ENCODE measurements at places on chromosomes 4 and X.

- DNase-seq, result no peak
Observed at GRCh38 chr4:102869569-102870197, 891 bp downstream of the CISD2 start.

DNA sequence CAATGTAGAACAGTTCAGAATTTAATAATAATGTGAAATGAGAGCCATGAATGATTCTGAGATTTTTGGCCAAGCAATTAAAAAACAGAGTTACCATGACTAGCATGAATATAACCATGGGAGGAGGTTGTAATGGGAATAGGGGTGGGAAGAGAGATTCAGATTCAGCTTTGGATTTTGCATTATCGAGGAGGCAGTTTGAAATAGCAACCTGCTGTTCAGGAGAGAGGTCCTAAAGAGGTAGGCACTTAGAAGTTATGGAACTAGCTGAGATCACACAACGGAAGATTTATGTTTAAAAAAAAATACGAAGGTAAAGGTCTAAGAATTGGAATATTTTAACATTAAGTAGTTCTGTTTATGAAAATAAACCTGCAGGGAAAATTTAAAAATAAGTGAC, 124.4 kb upstream of the TECRL start:
- DNase-seq, result no peak

- no peak for DNase-seq
Observed at GRCh38 chr4:153082322-153083301, 121.6 kb upstream of the TRIM2 start.

GRCh38 chr4:180932370-180933001, 1310.7 kb upstream of the TENM3 start:
- no peak for DNase-seq

DNA sequence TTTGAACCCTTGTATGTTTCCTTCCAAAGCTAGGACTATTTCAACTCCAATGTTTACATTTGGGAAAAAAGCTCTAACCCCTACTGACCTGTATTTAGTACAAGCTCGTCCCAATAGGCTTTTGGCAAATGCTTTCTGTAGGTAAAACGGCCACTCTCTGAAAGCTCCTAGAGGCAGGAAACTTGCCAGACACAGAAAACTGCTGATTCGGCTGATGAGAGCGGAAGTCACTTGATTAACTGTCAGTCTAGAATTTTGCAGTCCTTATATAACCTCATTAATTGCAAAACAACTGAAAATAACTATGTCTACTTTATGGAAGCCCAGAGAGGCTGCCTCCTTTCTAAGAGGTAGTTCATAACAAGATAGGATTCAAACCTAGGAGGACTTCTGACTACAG, 108.1 kb downstream of the TSPAN7 start:
- no peak for DNase-seq

- DNase-seq, result no peak
Observed at GRCh38 chrX:122501652-122502051, 682.4 kb upstream of the GRIA3 start.

DNA sequence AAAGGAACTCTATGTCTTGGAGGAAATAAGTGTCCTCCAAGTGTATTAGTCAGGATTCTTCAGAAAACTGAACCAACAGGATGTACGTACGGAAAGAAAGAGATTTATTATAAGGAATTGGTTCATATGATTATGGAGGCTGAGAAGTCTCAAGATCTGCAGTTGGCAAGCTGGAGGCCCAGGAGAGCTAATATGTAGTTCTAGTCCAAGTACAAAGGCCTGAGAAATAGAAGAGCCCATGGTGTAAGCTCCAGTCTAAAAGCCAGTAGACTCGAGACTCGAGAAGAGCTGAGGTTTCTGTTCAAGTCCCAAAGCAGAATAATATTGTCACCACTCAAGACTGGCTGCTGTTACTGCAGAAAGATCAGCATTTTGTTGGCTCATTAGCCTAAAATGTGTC, 65.3 kb upstream of the EFNB1 start:
- DNase-seq, result no peak

DNA sequence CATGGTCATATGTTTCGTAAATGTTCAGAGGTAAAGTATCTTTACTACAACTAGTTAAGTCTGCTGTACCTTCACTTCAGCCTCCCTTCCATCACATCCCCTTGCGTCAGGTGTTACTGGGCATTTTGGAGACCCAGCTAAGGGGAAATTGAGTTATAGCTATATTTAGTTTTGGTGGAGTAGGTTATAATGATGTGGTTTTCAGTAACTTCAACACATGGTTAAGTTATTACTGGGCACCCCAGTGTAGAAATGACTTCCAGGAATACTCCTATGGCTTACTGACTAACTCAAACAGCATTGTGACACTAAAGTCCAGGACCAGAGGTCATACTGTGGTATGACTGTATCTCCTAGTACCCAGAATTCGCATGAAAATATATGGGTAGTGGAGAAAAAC, 23.4 kb upstream of the ACSL1 start:
- DNase-seq, result no peak

GRCh38 chrX:113545040-113545439, 704.4 kb upstream of the AMOT start:
- no peak for DNase-seq

GRCh38 chrX:146831994-146832393, 17.4 kb upstream of the CXorf51A start:
- DNase-seq, result no peak

- DNase-seq, result no peak
Observed at GRCh38 chr4:67615119-67615518, 56.6 kb downstream of the STAP1 start.

DNA sequence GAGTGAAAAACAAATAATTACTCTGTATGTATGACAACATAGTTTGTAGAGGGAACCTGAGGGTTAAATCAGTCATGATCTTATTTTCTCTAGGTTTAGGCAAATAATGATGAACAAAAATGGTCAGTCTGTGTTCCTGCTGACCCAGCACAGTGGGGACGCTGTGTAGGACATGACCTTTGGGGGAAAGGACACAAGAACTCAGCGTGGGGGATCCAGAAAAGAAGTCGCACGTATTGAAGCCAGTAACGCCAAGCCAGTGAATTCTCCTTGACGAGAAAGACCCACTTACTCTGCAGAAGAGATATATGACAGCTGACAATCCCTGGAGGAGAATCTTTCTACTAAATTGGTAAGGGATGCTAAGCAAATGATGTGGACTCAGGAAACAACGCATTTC, 36.6 kb downstream of the HELT start:
- DNase-seq, result no peak

DNA sequence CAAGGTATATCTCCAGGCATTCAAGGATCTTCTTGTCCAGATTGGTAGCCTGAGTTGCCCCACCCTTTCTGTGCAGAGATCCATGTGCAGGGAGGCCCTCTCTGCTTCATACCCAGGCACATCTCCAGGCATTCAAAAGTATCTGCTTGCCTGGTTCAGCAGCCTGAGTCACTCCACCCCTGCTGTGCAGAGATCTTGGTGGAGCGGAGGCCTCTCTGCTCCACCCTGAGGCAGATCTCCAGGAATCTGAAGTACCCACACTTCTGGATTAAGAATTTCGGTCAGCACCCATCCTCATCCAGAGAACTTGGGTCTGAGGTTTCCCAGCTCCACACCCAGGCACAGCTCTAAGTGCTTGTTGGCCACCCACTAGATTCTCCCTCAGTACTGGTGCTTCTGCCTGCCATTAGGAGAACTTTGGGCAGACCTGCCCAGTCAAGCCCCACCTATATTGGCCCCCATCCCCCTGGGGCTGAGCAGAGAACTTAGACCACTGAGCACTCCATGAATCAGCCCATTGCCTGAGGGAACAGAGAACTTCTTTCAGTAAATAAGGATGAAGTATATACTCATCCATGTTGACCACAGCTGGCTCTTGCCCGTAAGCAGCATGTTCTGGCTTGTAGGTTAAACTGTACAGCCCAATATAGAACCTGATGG, 199.5 kb upstream of the ZCCHC13 start:
- DNase-seq, result no peak

GRCh38 chr4:123997776-123998449, 601.3 kb downstream of the SPRY1 start:
- DNase-seq, result no peak

DNA sequence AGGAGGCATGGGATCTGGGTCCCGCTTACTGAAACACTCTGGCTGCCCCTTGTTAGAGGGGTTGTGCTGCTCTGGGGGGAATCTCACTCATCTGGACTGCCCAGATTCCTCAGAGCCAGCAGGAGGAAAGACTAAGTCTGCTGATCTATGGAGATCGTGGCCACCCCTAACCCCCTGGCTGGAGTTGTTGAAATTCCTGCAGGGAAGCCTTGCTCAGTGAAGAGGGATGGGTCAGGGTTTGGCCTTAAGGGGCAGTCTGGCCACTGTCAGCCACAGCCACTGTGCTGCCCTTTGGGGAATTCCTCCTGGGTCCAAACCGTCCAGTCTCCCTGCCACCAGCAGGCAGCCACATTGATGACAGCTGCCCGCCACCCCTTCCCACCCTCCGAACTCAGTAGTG, 362.0 kb upstream of the AMOT start:
- no peak for DNase-seq

DNA sequence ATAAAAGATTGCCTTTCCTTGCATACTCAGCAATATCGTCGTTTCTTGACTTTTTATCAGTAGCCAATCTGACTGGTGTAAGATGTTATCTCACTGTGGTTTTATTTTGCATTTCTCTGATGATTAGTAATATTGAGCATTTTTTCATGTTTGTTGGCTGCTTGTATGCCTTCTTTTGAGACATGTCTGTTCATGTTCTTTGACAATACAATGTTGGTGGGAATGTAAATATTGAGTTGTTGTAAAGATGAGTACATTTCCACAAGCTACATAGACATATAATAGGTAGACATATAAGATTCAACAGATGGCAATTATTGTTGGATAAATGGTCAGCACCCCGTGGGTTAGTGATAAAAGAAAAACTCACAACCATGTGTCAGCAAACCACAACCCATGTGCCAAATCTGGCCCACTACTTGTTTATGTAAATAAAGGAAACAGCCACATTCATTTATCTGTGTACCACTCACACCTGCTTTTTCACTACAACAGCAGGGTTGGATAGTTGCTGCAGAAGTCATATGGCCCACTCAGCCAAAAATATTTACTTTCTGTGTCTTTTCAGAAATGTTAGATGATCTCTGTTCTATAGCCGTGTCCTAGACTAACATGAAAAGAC, 153.1 kb upstream of the VCX start:
- no peak for DNase-seq

DNA sequence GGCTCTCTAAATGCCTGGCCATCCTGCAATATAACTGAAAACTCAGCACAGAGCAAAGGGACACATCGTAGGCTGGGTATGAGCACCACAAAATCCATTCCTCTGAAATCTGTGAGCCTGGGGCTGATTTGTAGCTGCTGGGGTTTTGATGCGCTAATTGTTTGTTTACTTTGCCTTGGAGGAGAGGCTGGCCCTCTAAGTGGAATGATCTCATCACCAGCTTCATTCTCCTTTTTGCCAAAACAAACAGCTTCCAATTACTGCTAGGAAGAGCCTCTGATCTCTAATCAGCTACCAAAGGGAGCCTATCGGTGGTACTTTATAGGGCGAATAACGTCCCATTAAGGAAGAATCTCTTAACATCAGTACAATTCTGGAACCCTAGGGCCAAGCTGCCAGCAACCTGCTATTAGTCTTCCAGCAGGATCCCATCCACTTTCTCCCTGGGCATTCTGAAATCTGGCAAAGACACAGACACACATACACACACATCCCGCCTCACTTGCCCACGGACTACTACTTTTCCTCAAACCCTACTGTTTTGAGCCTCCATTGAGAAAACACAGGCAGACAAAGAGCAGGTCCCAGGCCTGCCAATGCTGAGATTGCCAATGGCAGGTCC, 5.8 kb downstream of the ANOS1 start:
- no peak for DNase-seq

DNA sequence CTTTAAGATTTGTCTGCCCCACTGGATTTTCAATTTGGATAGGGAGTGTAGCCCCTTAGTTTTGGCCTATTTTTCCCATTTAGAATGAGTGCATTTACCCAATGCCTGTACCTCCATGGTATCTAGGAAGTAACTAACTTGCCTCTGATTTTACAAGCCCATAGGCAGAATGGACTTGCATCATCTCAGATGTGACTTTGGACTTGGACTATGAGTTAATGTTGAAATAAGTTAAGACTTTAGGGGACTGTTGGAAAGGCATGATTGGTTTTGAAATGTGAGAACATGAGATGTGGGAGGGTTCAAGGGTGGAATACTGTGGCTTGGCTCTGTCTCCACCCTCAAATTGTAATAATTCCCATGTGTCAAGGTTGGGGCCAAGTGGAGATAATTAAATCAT, 2480.2 kb downstream of the PCDH7 start:
- no peak for DNase-seq

GRCh38 chrX:7074148-7074907, 73.2 kb upstream of the STS start:
- no peak for DNase-seq

DNA sequence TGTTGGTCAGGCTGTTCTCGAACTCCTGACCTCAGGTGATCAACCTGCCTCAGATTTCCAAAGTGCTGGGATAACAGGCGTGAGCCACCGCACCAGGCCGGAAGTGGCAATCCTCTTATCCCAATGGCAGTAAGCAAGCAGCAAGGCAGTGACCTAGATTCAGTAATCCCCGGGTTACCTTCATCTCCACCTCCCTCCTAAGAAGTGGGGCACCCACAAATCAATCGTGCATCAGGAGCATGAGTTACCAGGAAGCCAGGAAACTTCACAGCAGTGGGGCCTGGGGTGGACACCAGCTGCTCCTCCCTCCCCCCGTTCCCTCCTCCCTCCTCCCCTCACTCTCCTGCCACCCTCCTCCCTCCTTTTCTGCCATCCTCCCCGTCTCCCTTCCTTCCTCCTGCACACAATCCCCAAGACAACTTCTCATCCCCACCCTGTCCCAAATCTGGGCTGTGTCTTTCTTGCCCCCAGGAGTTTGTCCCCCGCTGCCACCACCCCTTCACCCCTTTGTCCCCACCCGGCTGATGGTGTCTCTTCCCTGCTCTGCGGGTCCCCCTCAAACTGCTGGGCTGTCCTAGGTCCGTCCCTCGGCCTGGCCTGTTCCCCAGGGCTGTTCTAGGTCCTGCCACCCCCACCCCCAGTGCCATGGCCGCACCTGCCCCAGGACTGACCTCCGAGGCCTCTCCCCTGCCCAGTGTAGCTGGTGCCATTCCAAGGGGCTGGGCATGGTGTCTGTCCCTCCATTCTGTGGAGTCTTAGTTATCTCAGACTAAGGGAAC, 2.2 kb downstream of the PDE6B start:
- no peak for DNase-seq

DNA sequence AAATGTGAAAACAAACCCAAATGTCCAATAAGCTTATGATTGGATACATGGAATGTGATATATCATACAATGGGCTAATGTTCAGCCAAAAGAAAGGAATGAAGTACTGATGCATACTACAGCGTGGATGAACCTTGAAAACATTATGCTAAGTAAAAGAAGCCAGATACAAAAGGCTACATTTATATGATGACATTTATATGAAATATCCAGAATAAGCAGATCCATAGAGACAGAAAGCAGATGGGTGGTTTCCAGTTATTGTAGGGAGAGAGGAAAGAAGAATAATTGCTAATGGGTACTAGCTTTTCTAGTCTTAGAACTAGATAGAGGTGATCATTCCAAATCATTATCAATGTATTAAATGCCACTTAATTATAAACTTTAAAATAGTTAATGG, 801.3 kb downstream of the IL1RAPL1 start:
- no peak for DNase-seq
